ENCODE measurements at places on chromosomes 7 and 10.

- no peak for DNase-seq
These were observed 30.4 kb downstream of the STEAP1B start for GRCh38 chr7:22469371-22470143.

- DNase-seq, result peak; percentile 71
These were observed 5.6 kb upstream of the DKK1 start for GRCh38 chr10:52308251-52309031.

GRCh38 chr7:151615058-151615457, 95.4 kb upstream of the RHEB start:
- DNase-seq, result no peak

- DNase-seq, result no peak
These were observed 461.4 kb downstream of the GRM8 start for GRCh38 chr7:126791306-126791705.

DNA sequence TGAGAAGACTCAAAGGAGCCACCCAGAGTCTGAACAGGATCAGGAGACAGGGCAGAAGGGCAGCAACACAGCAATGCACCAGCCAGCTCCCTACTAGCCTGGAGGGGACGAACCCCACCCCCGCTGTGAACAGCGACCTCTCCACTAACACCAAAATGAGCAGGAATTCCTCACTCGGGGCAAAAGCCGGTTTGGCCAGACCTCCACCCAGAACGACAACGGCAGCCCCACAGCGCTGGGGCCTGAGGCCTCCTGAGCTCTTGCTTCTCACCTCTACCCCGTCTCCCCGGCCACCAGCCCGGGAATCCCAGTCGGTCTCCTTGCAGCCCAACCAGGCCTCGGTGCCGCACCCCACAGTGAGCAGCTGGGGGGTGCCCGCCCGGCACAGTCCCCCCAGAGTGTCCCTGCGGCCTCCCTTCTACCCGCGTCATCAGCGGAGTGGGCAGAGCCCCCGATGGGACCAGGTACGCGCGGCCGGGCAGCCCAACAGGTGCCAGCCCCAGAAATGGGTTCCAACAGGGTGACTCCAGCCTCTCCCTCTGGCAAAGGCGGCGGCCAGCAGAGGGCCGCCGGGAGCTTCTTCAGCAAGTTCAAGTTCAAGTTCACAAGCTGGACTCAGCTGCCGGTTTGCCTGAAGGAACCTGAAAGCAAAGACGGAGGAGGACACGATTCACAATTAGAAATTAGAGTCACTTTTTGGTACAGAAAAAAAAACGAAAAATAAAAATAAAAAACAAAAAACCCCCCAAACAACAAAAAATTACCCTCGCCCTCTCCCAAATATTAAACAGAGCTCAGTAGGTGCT, 129.0 kb downstream of the MARCHF5 start:
- DNase-seq, result peak; percentile 75

GRCh38 chr7:2214636-2215035, 18.1 kb downstream of the MAD1L1 start:
- DNase-seq, result no peak
